ENCODE measurements at places on chromosomes 5 and 9.

GRCh38 chr9:3846573-3846972 is 320.8 kb upstream of the RFX3 start:
- DNase-seq, result no peak

GRCh38 chr5:72160959-72161358 is 53.7 kb downstream of the MAP1B start:
- DNase-seq, result no peak

- DNase-seq, result no peak
Observed at GRCh38 chr9:75002422-75003023, 25.6 kb downstream of the CARNMT1 start.

DNA sequence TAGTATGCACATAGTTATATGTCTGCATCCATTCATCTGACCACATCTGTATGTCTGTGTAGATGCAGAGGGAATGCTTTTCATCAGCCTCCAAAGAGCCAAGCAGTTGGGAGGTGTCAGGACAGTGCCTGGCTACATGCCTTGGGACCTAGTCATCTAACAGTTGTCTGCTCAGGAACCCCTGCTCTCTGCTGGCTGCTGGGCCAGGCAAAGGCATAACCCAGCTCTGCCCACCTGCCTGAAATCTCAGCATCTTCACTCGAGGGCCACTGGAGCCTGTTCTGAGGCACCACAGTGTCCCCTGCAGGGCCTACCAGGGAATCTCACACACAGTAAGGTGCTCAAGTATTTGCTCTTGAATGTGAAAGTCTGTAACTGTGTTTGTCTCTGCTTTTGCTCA is 3.7 kb downstream of the C9orf50 start:
- no peak for DNase-seq

DNA sequence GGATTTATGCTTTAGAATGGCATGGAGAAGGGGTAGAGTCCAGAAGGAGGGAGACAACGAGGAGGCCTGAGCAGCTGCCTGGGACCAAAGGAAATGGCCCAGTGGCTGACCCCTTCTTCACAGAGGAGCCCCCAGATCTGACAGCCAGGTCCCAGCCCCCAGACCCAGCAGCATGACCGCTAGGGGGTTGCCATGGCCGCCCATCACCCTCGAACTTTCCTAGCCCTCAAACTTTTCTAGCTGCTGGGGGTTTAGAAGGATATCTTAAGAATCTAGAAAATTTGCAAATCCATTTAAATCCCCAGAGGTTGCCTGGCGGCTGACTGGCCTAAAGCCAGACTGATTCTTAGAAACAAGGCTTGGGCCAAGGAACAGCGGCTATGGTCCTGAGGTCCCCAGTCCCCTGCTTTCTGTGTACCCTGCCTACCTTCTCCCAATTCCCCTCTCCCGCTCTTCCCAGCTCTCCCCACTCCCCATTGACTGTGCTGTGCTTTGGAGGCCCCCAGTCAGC is 972 bp downstream of the PDGFRB start:
- no peak for DNase-seq

DNA sequence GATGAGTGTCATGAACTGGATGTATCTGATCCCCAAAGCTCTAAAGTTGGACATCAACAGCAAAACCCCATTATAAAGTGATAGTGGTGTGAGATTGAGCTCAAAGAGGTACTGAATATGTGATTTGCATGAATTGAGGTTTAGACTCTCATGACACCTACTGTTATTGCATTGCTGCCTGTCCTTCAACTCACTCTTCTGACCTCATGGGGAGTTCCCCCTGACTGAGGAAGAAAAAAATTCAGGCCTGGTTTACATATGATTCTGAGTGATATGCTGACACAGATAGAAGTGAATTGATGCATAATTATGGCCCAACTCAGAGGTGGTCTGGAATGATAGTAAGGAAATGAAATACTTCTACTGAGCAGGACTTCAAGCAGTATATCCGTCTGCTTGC is 76.2 kb upstream of the CHD1 start:
- no peak for DNase-seq

DNA sequence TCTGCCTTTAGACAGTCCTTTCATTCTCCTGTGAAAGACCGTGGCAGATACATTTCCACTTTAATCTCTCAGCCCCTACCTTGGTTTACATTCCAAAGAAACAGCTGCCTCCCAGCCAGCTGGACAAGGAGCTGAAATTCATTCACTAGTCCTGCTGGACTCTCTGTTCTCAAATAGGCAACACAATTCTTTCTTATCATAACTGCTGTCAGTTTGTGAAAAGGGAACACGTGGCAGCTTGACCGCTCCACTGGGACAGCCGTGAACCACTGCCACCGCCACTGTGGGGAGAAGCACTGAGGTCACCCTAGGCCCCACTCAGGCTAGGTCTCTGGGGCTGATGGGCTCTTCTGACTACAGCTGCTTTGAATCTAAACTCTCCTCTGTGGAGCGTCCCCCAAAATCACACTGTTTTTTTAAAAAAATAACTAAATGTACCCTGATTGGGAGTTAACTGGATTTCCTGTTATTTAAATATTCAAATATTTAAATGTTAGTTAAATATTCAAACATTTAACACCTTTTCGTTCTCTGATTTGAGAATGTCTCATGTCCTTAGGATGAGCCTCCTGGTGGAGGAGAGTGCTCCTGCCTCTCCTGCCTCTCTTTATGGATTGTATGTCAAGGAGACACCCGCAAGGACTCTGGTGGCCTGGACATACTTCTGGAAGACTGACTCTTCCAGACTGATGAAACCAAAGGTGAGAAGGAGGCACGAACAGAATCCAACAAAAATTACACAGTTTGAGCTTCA is 120.1 kb downstream of the BOD1 start:
- DNase-seq, result no peak

DNA sequence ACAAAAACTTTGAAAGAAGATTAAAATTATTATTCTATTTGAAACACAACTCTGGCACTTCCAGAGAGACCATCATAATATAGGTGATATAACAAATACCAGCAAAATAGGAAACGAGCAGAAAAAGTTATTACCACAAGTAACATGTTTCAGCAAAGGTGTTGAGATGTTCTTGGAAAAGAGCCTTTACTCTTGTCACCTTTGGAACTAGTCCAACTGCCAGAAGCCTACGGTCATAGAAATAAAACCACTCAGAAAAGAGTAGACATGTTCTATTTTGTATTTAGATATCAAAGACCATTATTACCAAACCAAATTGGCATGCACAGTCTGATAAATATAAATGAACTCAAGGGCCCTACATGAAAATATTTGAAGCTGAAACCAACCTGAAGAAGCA is 145.0 kb upstream of the DMAC1 start:
- peak; percentile 24 for DNase-seq

DNA sequence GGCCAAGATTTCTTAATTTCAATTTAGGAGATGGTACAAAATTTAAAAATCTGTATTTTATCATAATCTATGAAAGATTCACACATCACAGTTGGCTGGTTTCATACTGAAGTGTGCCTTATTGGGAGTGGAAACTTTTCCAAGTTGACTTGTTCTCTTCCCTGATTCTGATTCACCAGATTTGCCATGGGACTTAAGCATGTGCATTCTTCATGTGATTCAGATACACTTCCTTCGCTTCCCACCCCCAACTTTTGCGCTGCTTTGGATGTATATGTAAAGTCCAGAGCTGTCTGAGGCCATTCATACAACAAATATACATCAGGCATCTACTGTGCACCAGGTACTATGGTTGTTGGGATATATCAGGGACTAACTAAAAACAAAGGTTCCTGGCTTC is 34.4 kb downstream of the CPEB4 start:
- no peak for DNase-seq

GRCh38 chr9:126218359-126219125 is 108.1 kb upstream of the MVB12B start:
- no peak for DNase-seq

GRCh38 chr5:93359960-93360305 is 221.1 kb downstream of the NR2F1-AS1 start:
- no peak for DNase-seq

DNA sequence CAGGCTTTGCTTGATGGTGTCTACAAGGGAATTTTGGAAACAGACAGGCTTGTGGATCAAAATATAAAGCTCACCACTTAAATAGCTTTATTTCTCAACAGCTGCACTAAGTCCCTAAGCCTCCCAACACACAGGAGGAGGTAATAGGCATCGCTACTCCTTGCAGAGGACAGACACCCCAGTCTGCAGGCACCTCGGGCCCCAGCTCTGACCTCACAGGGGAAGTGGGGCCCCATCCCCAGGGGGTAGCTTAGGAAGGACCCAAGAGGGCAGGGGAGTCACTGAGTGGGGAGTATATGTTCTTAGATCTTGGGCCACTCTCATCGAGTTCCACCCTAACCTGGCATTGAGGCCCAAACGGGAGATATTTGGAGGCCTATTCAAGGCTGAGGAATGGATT is 66.7 kb upstream of the XPA start:
- no peak for DNase-seq

DNA sequence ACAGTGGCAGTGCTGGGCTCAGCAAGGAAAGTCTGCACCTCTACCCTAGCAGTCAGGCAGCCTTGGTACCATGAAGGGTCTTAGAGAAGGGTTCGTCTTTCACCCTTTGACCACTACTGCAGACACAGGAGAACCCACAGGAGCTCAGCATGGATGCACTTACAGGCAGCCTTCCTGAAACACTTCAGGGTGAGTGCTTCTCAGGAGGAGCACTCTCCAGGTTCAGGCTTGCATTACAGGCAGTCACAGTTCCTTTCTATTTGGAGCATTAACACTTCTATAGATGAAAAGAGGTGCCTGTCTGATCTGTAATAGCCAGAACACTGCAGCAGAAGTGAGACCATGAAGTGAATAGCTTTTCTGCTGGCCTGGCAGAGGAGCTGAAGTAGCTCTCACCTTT is 8.7 kb upstream of the CYLC2 start:
- DNase-seq, result no peak

- DNase-seq, result no peak
Observed at GRCh38 chr9:101536938-101537337, 3.3 kb downstream of the RNF20 start.

- DNase-seq, result no peak
Observed at GRCh38 chr9:111386386-111386785, 56.4 kb upstream of the OR2K2 start.

DNA sequence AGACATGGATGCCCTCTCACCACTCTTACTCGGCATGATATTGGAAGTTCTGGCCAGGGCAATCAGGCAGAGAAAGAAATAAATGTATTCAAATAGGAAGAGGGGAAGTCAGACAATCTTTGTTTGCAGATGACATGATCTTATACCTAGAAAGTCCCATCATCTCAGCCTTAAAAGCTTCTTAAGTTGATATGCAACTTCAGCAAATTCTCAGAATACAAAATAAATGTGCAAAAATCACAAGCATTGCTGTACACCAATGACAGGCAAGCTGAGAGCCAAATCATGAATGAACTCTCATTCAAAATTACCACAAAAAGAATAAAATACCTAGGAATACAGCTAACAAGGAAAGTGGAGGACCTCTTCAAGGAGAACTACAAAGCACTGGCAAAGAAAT is 2190.4 kb downstream of the MAT2B start:
- no peak for DNase-seq

DNA sequence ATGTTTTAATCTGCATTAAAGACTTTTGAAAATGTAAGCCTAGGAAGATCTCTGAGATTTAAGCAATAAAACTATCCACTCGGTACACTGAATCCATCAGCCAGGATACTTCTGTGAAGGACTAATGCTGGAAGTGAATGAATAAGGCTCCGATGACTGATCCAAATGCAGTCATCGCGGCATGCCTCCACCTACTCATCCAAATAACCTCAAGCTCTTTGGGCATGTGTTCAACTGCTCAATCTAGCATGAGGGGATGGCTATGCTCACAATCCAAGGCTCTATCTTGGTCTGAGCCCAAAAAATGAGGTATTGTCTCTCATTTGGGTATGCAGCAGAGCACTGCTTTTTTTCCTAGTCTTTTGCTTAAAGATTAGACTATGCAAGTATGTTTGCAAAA is 19.2 kb downstream of the MARCHF3 start:
- no peak for DNase-seq

GRCh38 chr9:136980669-136981478 is 1.9 kb upstream of the LCNL1 start:
- DNase-seq, result no peak

DNA sequence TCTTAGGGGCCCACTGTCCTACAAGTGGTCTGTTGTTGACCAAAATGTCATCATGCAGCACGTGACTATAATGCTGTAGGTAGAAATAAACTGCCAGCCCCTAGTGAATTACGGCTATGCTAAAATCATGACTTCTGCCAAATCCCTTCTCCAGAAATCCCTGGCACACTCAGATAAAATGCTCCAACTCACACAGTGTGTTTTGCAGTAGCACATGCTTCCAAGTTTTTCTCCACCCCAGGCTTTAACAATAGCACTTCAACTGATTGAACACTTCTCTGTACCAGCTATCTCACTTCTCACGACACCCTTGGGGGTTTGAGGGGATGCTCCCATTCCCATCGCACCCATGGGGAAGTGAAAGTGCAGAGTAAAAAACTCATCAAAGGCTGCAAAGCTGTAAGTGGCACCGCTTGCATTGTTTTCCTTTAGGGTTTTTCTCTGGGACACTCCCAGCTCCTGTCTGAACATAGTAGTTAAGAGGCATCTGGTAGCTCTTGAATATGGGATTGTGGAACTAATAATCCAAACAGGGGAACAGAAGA is 151.0 kb upstream of the SLC24A2 start:
- no peak for DNase-seq

- no peak for DNase-seq
Observed at GRCh38 chr5:172623313-172623980, 17.6 kb upstream of the NEURL1B start.

DNA sequence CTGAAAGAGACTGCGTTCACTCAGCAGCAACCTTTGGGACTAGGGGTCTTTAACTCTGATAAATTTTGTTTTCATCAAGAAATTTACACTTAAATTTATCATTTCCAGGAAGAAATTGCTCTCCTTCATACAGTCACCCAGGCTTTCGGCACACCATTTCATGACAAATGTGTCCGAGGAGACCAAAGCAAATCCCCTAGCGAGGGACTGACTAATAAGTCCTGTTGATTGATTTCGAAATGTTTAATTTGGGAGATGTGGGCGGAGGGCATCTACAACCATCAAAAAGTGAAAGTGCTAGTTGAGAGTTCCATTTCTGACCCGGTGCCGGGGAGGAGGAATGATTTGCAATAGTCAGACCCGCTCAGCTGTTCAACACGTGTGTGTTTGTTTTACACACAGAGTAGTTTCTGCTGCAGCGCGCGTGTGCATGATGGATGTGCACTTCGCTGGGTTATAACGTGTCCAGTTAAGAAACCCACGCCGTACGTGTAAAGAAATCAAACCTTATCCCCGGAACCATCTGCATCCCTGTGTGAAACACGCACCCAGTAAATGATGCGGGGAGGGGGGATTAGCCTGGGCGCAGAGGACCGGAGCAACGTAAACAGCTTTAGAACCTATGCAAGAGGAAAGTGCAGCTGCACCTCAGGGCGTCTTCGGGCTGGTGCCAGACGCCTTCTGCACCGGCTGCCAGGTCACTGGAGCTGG is 845 bp upstream of the NR4A3 start:
- DNase-seq, result peak; percentile 48

- DNase-seq, result no peak
Observed at GRCh38 chr9:121486043-121486442, 13.6 kb downstream of the GGTA1 start.

- DNase-seq, result no peak
Observed at GRCh38 chr5:116864157-116864837, 289.7 kb upstream of the SEMA6A start.

- no peak for DNase-seq
Observed at GRCh38 chr5:180624587-180624986, 24.8 kb downstream of the FLT4 start.

- no peak for DNase-seq
Observed at GRCh38 chr9:18976709-18977531, 56.1 kb downstream of the SAXO1 start.

- no peak for DNase-seq
Observed at GRCh38 chr9:130445268-130445983, 665 bp downstream of the ASS1 start.

- no peak for DNase-seq
Observed at GRCh38 chr9:128877852-128878251, 3.9 kb downstream of the KYAT1 start.
